ENCODE measurements at places on chromosomes 1 and 21.
A peak's percentile ranks its signal among the peaks of the same experiment; 100 is the strongest.

DNA sequence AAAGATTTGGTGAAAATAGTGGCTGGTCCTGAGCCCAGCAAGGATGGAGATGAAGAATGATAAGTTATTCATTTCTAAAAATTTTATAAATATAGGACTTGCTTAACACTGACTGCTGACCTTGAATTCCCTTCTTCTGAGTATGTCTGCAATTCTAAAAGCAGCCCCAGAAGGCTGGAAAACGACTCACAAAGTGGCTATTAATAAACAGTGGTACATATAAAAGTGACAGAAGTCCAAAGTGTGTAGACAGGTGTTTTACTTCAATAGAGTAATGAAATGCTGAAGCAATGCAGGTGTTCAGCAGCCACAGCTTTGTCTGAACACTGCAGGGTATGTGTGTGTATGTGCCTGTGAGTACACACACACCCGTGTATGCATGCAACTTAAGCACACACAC lies 219.0 kb upstream of the NRIP1 start:
- no peak for DNase-seq

- no peak for DNase-seq
Observed at GRCh38 chr1:205279986-205280385, 41.6 kb downstream of the NUAK2 start.

GRCh38 chr1:244896550-244896949 lies 32.2 kb upstream of the HNRNPU start:
- no peak for DNase-seq

- no peak for DNase-seq
Observed at GRCh38 chr1:30764939-30765555, 7.5 kb upstream of the LAPTM5 start.

DNA sequence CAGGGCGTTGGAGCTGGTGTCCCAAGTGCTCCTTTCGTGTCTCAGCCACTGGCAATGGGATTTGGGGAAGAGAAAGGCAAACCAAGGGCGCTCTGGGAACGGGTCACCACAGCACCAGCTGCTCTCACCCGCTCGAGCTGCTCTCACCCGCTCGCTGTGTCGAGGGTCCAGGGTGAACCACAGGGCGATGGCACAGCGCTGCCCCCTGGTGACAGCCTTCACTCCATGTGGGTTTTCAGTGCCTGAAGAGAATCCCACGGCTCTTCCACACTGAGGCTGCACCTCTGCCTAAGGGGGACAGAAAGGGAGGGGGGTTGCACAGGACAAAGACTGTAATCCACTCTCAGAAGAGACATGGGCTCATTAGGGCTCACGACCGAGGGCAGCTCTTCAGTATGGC lies 7.1 kb upstream of the CLDN19 start:
- DNase-seq: peak; percentile 27

DNA sequence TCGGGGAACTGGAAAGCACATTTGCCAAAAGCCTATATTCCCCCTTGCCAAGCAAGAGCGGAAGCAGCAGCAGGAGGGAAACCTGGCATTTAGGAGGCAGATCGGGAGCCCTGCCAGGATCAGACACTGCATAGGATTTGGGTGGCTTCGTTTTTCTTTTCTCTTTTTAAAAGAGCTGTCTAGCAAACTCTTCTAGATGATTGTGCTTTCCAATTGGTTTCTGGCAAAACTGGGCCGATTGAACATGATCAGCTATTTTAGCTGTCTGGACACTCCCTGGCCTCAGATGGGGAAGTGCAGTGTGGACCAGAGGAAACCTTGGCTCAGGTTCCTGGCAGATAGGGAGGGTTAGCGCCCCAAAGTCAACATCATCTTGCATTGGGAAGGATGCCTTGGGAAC lies 414.0 kb upstream of the KAZN start:
- DNase-seq: no peak

- DNase-seq: no peak
Observed at GRCh38 chr21:41250519-41250918, 66.1 kb upstream of the FAM3B start.

DNA sequence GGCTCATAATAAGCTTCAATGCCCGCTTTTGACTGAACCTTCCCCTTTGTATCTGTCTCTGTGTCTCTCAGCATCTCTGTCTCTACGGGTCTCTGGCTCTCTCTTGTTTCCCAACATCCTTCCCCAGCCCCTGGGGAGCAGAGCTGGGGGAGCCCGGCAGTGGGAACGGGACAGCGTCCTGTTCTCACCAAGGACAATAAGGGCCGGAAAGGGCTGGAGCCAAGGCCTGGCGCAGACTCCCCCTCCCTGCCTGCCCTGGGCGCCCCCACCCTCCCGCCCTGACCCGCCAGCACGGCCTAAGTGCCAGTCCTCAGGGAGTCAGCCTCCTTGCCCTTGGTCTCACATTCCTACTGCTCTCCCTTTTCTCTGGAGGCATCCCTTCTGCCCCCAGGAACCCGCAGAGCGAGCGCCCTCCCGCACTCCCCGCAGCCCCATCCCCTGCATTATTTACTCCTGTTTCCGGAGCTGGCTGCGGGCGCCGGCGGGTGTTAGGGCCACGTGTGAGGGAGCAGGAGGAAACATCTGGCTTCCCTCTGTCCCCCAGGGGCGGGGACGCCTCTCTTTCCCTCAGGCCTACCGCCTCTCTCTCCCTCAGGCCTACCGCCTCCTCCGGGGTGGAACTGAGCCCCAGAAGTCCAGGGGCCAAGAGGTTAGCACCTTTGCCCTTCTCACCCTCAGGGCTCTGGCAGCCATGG lies 6.5 kb downstream of the KRTCAP2 start:
- DNase-seq: no peak

- DNase-seq: no peak
Observed at GRCh38 chr21:37758982-37759381, 157.3 kb downstream of the KCNJ6 start.

DNA sequence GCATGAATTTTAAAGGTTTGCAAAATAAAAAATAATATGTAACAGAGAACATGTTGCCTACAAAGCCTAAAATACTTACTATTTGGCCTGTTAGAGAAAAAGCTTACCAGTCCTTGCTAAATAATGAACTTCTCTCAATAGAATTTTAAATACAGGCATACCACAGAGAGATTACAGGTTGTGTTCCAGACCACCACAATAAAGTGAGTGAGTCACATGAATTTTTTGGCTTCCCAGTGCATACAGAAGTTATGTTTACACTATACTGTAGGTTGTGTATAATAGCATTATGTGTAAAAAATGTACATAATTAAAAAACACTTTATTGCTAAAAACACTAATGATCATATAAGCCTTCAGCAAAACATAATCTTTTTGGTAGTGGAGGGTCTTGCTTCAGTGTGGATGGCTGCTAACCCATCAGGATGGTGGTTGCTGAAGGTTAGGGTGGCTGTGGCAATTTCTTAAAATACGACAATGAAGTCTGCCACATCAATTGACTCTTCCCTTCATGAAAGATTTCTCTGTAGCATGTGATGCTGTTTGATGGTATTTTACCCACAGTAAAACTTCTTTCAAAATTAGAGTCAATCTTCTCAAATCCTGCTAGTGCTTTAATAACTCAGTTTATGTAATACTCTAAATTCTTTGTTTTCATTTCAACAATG lies 48.6 kb downstream of the SCYL3 start:
- DNase-seq: no peak

- DNase-seq: no peak
Observed at GRCh38 chr1:238606896-238607295, 716.2 kb upstream of the ZP4 start.

GRCh38 chr1:152444045-152444444 lies 30.0 kb upstream of the CRNN start:
- DNase-seq: no peak

- no peak for DNase-seq
Observed at GRCh38 chr1:39130325-39130724, 74.2 kb upstream of the MACF1 start.

DNA sequence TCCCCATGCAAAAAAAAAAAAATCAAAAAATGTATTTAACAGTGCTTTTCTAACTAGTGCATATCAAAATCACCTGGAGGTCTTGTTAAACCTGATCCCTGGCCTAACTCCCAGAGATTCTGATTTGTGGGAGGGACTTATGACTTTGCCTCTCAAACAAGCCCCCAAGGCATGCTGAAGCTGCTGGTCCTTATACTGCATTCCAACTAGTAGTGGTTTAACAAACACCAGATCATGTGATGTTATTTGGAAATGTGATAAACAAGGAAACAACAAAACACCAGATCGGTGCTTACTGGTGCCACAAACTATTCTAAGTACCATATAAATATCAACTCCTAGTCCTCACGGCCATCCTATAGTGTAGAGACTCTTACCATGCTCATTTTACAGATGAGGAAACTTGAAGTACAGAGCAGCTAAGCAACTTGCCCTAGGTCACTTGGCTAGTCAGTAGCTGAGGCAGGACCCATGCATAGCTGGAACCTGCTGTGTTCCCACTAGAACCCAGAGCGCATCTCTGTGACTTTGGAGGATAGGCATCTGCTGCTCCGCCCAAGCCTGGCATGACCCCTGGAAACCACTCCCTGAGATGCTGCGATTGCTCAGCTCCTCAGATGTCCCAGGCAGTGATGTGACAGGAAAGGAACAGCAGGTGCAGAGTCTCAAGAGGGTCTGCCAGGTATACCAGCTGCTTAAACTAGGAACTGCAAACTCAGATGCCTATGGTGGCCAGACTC lies 38.1 kb downstream of the SOX13 start:
- DNase-seq: no peak

- DNase-seq: no peak
Observed at GRCh38 chr1:215768303-215768702, 201.2 kb downstream of the KCTD3 start.

DNA sequence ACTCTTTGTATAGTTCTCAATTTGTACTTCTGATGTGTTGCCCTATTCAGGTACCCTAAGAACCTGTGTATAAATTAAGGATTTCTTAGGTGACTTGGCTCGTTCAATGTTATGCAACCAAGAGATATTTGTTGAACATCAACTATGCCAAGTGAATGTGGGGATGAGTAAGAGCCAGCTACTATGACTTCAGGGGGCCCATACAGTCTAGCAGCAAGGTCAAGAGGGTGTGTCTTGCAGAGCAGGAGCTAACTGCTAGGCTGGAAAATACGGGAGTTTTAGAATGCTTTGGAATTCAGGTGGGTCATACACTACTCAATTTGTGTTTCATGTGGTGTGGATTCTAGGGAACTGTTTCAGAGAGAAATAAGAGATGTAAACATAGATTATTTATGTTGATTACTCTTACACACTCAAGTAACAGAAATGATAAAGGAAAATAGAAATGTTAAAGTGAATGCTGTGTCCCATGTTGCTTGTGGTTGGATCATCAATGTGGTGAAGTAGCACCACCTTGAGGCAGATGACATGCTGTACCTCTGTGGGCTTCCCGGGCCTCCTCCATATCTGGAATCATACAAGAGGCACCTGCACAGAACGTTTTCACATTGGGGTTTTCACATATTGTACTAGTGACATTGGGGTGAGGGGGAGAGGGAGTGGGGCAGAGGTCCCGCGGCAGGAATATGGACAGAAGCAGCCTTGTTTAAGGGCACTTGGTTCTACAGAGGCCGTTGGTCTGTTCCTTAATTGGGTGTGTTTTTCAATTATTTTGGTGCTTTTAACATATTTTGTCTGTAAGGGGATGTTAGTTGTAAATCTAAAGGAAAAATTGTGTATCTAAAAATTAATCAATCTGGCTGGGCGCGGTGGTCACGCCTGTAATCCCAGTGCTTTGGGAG lies 12.4 kb downstream of the ARPC5 start:
- no peak for DNase-seq

DNA sequence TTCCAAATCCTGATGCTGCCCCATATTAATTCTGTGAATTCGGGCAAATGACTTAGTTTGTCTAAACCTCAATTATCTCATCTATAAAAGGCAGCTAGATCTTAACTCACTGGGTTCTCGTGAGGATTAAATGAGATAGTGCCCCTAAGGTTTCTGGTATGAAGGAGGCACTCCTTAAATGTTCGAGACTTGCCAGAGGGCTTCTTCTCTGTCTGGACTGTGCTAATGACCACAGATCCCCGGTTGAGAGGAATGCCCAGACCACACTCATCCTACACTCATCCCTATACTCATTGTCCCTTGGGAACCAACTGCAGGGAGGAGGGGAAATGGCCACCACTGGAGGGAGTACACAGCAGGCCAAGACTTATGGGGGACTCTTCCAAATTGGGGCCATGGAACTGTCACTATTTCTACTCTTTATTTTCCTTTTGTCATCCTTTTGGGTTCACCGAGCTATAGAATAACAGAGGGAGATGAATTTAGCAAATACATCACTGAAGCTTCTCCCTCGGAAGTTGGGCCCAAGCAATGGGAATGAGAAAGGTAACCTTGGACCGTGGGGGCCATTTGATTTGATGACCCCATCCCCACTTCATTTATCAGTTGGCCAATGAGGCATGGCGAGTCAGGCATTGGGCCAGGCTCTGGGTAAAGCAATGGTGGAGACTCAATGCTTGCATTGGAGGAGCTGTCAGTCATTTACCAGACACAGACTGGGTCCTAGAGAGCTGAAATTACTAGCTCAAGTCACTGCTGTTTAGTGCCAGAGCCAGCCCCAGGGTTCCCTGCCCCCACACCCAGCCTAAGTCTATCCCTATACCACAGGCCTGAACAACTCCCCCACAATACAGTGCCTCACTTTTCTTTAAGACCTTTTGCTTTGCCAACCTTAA lies 5.1 kb downstream of the ATF3 start:
- DNase-seq: no peak

DNA sequence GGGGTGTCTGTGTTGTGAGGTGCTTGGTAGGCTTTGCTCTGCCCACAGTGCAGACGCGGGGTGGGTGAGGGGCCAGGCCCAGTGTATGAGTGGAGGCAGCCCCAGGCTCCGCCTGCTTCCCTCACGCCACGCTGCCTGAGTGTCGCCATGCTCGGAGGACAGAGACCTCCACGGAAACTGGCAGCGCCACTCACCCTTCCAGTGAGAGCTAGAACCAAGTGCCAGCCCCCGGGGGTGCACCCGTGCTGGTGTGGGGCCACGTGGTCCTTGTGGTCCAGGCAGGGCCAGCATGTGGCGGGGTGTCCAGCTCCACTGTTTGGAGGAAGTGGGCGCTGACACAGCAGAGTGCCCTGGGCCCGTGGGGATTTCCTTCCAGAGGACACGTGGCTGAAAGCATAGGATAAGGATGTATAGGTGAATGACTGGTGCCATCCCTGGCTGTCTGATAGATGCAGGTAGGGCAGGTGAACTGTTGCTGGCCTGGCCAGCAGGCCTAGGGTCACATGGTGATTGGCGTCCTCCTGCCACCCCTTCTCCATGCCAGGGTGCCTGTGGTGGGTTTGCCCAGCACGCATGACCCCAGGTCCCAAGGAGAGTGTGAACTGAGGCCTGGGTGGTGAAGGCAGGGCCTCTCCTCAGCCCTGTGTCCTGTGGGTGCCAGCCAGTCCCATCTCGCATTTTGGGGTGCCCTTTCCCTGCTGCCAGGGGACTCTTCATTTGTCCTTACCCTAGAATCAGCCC lies 3.8 kb downstream of the LRRC3 start:
- DNase-seq: no peak

- no peak for DNase-seq
Observed at GRCh38 chr1:234539666-234540403, 60.9 kb upstream of the TARBP1 start.

DNA sequence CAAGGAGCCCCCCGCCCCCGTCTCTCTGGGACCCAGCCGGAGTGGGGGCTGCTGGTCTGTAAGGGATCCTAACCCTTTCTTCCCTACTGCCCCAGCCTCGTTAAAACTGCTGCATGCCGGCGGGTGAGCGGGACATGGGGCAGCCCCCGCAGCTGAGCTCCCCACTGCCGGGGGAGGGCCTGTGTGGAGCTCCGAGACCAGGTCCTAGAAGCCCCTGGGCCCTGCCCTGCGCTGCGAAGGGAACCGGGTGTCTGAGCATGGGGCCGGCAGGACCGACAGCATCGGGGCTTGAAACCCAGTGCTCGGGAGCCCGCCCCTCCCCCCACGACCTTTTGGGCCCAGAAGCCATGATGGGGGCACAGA lies 9.2 kb upstream of the COL6A1 start:
- no peak for DNase-seq

GRCh38 chr1:93025572-93025971 lies 53.5 kb upstream of the MTF2 start:
- no peak for DNase-seq
